ENCODE measurements at places on chromosomes 6 and 20. TPM values are rescaled to one million over a fixed set of nuclear protein-coding genes. Genes with fewer than 3 reads are reported as not detected.

- H3K4me3 ChIP-seq, result no peak overlapping the region
- H3K4me1 ChIP-seq, result peaks cover 7% of the 10 kb centered on the region
- no peak overlapping the region for H3K27ac ChIP-seq
- DNase-seq, result peak; percentile 23
- H3K27me3 ChIP-seq, result no peaks in the 10 kb centered on the region
- H3K36me3 ChIP-seq, result no peaks in the 10 kb centered on the region
Observed at GRCh38 chr20:51660672-51661608, 107.2 kb downstream of the ATP9A start.

DNA sequence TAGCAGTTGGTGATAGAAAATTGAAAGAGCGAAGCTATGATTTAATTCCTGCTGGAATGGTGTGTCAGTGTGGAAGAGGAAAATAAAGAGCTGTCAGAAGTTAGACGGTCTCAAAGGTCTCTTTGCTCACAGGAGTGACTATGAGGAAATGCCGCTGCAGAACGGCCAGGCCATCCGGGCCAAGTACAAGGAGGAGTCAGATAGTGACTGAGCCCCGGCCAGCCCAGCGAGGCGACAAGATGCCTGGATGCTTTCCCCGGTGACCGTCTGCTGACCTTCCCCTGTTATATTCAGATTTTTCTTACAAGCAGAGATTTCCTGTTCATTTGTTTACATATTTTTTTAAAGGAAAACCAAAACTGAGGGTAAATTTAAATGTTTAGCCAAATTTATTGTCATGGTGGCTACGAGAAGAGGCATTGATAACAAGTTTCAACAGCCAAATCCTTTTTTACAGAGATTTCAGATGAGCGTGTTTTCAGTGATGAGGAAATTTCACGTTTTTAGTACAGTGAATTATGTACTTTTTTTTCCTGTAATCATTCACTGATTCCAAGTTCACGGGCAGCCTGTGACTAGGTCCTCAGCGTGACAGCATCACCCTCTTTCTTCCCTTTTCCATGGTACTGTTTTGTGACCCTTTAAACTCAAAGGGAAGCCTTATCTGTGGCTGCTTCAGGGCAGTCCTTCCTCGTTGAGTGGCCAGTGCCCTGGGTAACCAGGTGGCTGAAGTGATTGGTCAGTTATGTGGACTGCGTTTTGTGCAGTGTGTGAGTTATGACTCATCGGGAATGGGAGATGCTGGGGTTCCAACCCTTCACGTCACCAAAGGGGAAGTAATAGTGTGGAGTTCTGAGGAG is 12.6 kb downstream of the DYNLT1 start:
- H3K27me3 ChIP-seq, result no peaks in the 10 kb centered on the region
- peak overlapping the region; percentile 81 for H3K27ac ChIP-seq
- H3K4me3 ChIP-seq, result no peak overlapping the region
- peaks cover 68% of the 10 kb centered on the region for H3K36me3 ChIP-seq

GRCh38 chr6:49634836-49635218 is 1.8 kb downstream of the RHAG start:
- no peak for DNase-seq
- H3K36me3 ChIP-seq, result no peaks in the 10 kb centered on the region
- no peaks in the 10 kb centered on the region for H3K4me1 ChIP-seq
- no peak overlapping the region for H3K4me3 ChIP-seq
- peaks cover 48% of the 10 kb centered on the region for H3K27me3 ChIP-seq

- H3K4me1 ChIP-seq, result peaks cover 11% of the 10 kb centered on the region
- DNase-seq, result no peak
- no peaks in the 10 kb centered on the region for H3K36me3 ChIP-seq
- H3K27me3 ChIP-seq, result no peaks in the 10 kb centered on the region
Observed at GRCh38 chr6:156695742-156696141, 81.4 kb upstream of the ARID1B start.

DNA sequence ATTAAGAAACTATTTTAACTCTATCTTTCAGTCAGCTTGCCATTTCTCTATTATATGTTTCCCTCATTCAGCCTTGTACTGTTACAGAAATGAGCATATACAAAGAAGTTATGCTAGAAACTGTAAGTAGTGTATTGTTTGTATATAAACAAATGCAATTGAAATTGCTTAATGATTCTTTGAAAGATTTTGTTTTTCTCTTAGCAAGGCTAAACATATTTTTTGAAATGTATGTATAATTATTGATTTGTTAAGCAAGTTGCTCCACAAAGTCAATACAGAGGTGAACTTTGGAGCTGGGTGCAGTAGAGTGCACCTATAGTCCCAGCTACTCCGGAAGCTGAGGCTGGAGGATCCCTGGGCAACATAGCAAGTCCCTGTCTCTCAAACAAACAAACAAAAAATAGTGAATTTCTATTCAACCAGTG is 253.6 kb downstream of the RNGTT start:
- no peaks in the 10 kb centered on the region for H3K27me3 ChIP-seq
- H3K4me1 ChIP-seq, result no peaks in the 10 kb centered on the region
- no peak for DNase-seq
- H3K27ac ChIP-seq, result no peak overlapping the region

DNA sequence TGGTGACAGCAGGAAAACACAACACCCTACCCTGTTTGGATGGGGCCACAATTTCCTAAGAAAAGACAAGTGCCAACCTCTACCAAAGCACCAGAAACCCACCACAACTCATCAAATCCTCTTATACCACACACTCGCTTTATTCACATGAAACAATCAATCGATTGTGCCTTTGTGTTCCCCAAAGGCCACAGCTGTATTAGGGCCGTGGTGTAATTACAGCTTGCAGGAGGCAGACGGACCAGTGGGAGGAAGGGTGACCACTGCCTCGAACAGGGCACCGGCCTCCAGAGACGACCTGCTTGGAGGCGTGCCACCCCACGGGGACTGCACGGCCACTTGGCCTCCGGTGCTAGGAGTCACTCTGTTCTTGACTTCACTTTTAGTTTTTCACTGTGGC is 264.1 kb downstream of the FOXC1 start:
- H3K27me3 ChIP-seq, result no peaks in the 10 kb centered on the region
- H3K4me1 ChIP-seq, result no peaks in the 10 kb centered on the region
- H3K27ac ChIP-seq, result no peak overlapping the region
- no peak for DNase-seq
- no peak overlapping the region for H3K4me3 ChIP-seq

GRCh38 chr20:36847009-36847709 is 28.8 kb upstream of the TLDC2 start:
- H3K27me3 ChIP-seq, result no peaks in the 10 kb centered on the region
- H3K4me3 ChIP-seq, result peak overlapping the region; percentile 55
- H3K27ac ChIP-seq, result peak overlapping the region; percentile 91
- peaks cover 8% of the 10 kb centered on the region for H3K4me1 ChIP-seq
- H3K36me3 ChIP-seq, result peaks cover 10% of the 10 kb centered on the region
- peak; percentile 86 for DNase-seq

GRCh38 chr6:154247119-154247861 is 109.3 kb downstream of the IPCEF1 start:
- H3K4me3 ChIP-seq, result no peak overlapping the region
- no peaks in the 10 kb centered on the region for H3K36me3 ChIP-seq
- DNase-seq, result peak; percentile 4
- no peaks in the 10 kb centered on the region for H3K4me1 ChIP-seq

- DNase-seq, result peak; percentile 64
- no peaks in the 10 kb centered on the region for H3K36me3 ChIP-seq
- H3K27ac ChIP-seq, result no peak overlapping the region
- H3K4me3 ChIP-seq, result no peak overlapping the region
Observed at GRCh38 chr6:84842525-84843166, 78.2 kb upstream of the TBX18 start.

DNA sequence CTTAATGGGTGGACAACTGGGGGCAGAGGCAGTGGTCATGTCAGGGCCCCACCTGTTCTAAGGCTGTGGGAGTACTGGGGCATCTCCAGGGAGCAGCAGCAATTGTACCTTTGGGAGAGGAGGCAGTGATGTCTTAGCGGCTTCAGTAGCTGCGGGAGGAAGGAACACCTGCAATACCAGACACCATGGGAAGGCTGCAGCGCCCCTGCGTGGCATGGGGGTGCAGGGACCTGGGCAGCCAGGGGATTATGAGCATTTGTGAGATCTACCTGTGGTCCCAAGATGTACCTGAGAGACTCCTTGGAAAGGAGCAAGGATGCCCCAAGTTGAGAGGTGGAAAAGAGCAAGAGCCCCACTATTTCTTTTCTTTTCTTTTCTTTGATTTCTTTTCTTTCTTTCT is 112.1 kb upstream of the GPR6 start:
- no peaks in the 10 kb centered on the region for H3K36me3 ChIP-seq
- peak; percentile 1 for DNase-seq
- H3K4me1 ChIP-seq, result no peaks in the 10 kb centered on the region

DNA sequence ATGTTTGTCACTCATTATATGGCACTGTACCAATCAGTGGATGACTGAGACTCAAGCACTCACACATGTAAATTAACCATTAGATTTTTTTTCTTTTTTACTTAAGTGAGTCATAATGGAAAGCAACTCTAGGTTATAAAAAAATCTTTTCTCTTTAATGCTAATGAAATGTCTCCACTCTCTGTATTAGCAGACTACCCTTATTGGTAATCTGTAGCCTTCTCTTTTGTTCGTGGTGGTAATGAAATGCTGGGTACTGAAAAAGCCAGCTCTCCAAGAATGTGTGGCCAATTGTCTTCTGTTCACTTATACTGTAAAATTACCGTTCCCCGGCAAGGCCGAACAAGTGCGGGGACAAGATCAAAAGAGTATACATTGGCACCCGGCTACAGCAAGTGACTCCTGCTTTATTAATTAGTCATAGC is 69.0 kb downstream of the AFG1L start:
- H3K4me3 ChIP-seq, result peak overlapping the region; percentile 17
- peaks cover 5% of the 10 kb centered on the region for H3K4me1 ChIP-seq
- no peak overlapping the region for H3K27ac ChIP-seq
- peak; percentile 17 for DNase-seq

DNA sequence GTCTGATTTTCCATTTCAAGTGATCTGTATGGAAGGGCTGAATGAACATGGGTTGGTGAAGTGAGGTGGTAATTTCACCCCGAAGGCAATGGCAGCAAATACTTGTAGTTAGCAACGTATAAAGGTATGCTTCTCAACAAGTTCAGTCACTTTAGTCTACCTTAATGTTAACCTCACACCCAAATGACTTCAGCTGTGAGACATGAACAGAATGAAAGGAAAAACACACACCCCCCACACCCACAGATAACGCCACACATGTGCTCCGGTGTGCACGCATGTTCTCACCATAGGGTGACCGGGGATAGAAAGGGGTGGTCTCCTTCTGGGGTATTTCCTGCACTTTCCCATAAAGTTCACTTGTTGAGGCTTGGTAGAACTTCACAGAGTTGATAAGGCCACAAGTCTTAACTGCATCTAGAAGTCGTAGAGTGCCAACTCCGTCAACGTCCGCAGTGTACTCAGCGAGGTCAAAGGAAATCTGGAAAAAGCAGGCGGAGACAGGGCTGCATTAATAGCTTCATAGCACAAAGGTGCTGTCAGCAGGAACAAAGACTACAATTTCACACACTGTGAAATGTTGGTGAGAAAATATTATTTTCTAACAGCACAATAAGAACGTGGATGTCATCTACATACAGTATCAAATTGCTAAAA is 284.8 kb downstream of the GMDS start:
- H3K4me1 ChIP-seq, result no peaks in the 10 kb centered on the region
- peaks cover 6% of the 10 kb centered on the region for H3K36me3 ChIP-seq
- no peak for DNase-seq
- no peak overlapping the region for H3K4me3 ChIP-seq
- no peaks in the 10 kb centered on the region for H3K27me3 ChIP-seq

- H3K36me3 ChIP-seq, result no peaks in the 10 kb centered on the region
- peaks cover 18% of the 10 kb centered on the region for H3K4me1 ChIP-seq
- H3K27ac ChIP-seq, result peak overlapping the region; percentile 78
Observed at GRCh38 chr6:20879121-20879520, 344.9 kb downstream of the CDKAL1 start.

- peaks cover 7% of the 10 kb centered on the region for H3K4me1 ChIP-seq
- H3K27me3 ChIP-seq, result no peaks in the 10 kb centered on the region
- H3K4me3 ChIP-seq, result peak within 1 kb of the TSS; percentile 82
- H3K36me3 ChIP-seq, result no peaks in the 10 kb centered on the region
- peak within 1 kb of the TSS; percentile 49 for H3K27ac ChIP-seq
Observed at GRCh38 chr20:1266167-1266973, at the start of gene SNPH. TSS of gene SNPH (plus strand) at chr20:1266294. CDS start at chr20:1296240, 29,946 bp downstream.

GRCh38 chr6:138161338-138162110 is at the start of gene ARFGEF3:
TSS of gene ARFGEF3 (plus strand) at chr6:138161939. CDS start at chr6:138162087, 148 bp downstream.
- peaks cover 40% of the 10 kb centered on the region for H3K27me3 ChIP-seq
- H3K36me3 ChIP-seq, result no peaks in the 10 kb centered on the region
- H3K4me3 ChIP-seq, result peak within 1 kb of the TSS; percentile 68
- no peak within 1 kb of the TSS for H3K27ac ChIP-seq

DNA sequence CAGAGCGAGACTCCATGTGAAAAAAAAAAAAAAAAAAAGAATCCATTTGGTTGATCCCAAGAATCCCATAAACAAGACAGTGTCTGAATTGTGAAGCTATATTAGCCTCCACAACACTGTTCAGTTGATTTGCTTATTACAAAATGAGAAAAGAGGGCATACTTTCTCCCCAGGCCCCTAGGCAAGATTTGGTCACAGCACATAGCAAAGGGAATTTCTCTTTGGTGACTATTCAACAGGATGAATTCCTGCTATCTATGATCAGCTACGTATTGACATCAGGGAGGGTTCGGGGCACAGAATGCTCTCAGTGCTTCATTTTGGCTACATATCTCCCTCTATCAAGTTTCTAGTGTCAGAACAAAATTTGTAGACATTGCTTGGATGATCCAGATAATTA is 20.2 kb upstream of the SLC22A3 start:
- no peak overlapping the region for H3K27ac ChIP-seq
- H3K27me3 ChIP-seq, result no peaks in the 10 kb centered on the region
- DNase-seq, result no peak
- H3K36me3 ChIP-seq, result no peaks in the 10 kb centered on the region
- no peaks in the 10 kb centered on the region for H3K4me1 ChIP-seq

- no peaks in the 10 kb centered on the region for H3K27me3 ChIP-seq
- H3K4me3 ChIP-seq, result no peak overlapping the region
- peaks cover 14% of the 10 kb centered on the region for H3K4me1 ChIP-seq
- H3K36me3 ChIP-seq, result no peaks in the 10 kb centered on the region
- no peak for DNase-seq
Observed at GRCh38 chr6:100925749-100926148, 44.6 kb upstream of the ASCC3 start.

The THBS2 gene
- 0.05 TPM for total RNA-seq

The HCRTR2 gene
- not detected for total RNA-seq

The KCNS1 gene
- not detected for total RNA-seq

The DEF6 gene
- 17.8 TPM for total RNA-seq

The TRIM26 gene
- 60.6 TPM for total RNA-seq

The EIF6 gene
- total RNA-seq, result 354 TPM

The SH3BGRL2 gene
- total RNA-seq, result 8.8 TPM
